T47D (cell line): ENCODE measurements at places on chromosomes 12 and 14.

- DNase-seq, result no peak
Observed at GRCh38 chr14:32669391-32669790, 269.3 kb upstream of the NPAS3 start.

- DNase-seq, result peak; percentile 76
Observed at GRCh38 chr14:41167040-41167439, 439.6 kb upstream of the LRFN5 start.

DNA sequence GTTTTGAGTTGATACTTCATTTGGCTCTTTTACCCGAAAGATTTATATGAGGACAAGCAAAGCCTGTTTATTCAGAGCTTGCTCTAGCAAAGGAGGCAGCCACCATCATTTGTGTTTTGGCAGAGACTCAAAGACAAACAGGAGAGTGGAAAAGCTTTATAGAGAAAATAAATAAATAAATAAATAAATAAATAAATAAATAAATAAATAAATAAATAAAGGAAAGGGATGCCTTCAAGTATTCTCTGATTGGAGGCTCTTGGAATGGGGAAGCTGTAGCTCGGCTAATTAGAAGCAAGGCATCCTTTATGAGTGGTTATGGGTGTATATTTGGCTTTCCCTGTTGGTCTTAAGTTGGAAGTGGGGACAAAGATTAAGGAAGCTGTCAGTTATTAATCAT is 229.8 kb downstream of the RASSF9 start:
- DNase-seq, result no peak

- no peak for DNase-seq
Observed at GRCh38 chr14:92340931-92341330, 18.0 kb downstream of the SLC24A4 start.

DNA sequence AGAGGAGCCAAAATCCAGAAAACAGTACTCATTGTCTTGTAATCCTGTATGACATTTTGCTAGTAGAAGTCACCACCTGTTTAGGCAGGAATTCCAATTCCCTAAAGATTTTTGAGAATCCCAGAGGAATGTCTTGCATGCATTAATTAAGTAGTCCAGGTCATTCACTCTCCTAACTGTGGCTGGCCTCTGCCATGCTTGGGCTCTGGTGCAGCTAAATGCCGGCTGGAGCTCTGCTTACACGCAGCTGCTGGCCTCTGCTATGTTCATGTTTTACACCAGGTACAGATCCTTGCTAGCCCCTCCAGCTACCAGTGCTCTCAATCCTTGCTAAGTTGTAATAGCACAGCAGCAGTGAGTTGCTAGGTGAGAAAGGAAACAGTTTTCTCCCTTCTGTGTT is 16.3 kb upstream of the HIF1A start:
- no peak for DNase-seq

DNA sequence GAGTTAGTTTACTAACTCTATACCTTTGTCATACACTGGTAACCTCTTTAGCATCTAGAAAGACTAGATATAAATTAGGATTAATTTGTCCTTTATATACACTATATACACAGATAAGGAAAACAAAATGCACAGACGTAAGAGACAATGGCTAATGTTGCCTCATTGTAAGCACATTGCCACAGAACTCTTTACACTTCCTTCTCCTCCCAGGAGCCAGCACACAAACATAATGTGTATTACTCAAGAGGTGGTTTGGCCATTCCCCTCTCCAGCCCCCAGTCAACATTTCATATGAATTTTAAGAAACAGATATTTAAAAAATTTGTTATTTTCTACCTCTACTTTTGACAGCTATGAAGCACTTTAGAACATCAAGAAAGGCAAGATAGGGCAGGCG is 131.4 kb upstream of the OR4E1 start:
- DNase-seq, result no peak

DNA sequence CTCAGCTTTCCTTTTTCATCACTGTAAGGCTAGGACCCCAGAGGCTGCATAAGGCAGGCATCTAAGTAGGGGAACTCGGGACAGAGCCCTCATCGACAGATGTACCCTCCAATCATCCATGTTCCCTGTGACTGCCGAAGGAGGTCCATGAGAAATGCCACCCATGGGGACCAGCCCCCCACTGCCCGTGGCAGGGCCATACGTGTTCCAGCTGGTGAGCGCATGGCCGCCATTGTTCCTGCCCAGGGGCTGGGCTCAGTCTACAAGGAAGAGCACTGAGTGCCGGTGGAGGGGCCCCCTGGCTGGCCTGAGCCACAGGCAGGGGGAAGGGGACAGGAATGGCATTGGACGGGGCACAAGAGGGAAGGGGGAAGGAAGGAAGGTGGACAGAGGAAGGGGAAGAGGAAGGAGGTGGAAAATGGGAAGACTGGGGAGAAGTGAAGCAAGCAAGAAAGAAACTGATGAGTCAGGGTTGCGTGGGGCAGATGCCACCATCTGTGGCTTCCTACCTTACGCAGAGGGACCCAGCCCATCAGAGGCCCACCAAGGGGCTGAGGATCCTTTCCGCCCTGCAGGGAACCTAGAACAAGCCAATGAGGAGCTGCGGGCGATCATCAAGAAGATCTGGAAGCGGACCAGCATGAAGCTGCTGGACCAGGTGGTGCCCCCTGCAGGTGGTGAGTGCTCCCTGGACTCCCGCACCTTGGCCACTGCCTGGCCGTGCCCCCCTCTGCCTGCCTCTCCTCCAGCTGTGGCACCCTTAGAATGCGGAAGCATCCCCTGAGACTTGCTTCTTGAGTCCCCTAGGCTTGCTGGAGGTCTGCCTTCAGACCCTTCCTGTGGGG is 120.6 kb upstream of the FKBP4 start:
- DNase-seq, result no peak

- DNase-seq, result peak; percentile 34
Observed at GRCh38 chr12:125284945-125285685, 219.9 kb downstream of the AACS start.

DNA sequence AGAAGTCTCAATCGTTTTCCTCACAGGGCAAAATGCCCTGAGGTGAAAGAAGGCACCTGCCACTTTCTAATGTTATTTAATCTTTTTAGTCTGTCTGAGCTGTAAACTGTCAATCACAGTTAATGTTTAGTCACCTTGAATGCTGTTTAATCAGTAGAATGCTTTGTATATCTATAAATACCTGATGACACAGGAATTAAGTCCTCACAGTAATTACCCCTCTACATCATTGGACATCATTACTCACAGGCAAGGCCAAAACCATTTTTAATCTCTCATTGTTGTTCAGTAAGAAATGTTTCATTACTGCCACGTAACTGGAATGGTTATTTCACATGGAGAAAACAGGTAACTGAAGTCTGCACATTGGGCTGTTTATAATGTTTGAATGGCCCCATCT is 178.8 kb downstream of the EXOC5 start:
- DNase-seq, result no peak
